ENCODE measurements at places on chromosomes 13 and 19. TPM values are rescaled to one million over a fixed set of nuclear protein-coding genes. Genes with fewer than 3 reads are reported as not detected.

GRCh38 chr13:40384976-40385857 lies 281.2 kb downstream of the FOXO1 start:
- DNase-seq, result no peak

DNA sequence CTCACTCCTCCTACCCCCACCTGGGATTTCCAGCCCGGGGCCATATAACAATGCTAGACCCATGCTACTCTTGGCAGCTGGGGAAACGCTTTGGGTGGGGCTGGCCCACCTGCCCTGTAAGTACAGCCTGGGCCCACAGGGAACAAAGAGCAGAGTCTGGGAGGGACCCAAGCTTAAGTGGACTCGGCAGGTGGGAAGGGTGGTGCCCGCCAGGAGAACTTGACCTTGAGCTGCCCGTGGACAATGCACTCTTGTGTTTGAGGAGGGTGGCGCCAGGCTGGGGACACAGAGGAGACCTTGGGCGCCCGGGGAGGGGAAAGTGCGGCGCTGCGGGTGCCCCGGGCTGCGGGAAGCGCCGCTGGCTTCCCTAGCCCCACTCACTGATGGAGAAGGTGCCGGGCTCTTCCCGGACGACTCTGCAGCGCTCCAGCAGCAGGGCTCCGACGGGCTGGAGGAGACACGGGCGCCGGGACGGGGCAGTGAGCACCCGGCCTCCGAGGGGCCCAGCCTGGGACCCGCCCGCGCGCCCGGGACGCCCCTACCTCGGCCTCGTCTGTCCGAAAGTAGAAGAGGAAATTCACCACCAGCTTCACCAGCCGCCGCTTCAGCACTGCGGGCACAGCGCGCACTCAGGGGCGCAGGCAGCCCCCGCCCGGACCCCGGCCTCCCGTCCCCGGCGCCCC lies 607 bp downstream of the PLEKHJ1 start:
- no peak for DNase-seq

- DNase-seq, result no peak
Observed at GRCh38 chr13:36717966-36718545, 44.2 kb downstream of the SERTM1 start.

DNA sequence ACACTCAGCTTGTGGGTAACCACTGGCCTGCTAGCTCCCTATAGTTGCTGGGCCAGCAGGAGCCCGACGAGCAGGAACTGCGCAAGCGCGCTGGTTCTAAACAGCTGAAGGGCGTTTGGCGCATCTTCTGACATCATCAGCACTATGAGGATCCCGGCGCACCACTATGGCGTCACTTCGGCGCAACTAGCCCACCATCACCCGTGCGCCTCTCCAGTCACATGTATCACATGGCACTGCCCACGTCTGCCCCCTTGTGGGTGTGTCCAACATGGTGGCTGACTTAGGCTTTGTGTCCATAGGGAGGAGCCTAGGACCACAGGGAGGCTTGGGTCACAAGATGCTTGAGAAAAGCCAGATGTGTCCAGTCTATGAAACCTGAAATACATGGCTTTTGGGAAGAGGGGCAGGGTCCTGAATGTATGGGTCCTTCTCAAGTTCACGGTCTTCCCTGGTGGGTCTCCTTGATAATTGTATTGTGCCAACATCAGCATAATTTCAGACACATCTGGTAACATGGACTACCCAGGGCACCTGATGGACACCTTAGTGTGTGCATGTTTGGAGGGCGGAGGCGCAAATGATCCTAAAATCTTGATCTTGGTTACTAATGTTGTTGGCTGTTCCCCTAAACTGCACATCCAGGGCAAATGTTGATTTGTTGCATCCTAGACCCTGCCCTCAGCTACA lies 18.0 kb downstream of the KLK4 start:
- DNase-seq, result no peak

DNA sequence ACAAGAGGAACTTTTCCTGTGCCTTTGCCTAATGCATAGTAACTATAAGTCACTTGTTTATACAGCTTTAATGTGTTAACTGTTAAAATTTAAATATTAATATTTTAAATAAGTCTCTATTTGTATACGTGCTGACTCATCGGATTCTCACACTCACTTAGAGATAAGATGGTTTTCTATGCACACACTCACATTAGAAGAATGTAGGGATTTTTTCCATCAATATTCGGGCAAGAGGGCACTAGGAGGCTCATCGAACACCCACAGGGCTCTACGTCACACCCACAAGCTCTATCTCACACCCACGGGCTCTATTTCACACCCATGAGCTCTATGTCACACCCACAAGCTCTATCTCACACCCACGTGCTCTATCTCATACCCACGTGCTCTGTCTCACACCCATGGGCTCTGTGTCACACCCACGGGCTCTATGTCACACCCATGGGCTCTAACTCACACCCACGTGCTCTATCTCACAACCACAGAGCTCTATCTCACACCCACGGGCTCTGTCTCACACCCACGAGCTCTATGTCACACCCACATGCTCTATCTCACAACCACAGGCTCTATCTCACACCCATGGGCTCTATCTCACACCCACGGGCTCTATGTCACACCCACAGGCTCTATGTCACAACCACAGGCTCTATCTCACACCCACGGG lies 73.4 kb downstream of the COL4A2 start:
- no peak for DNase-seq

Gene ZNF99
- not detected for total RNA-seq

Gene HPN
- total RNA-seq, result not detected

Gene ZNF837
- 1.8 TPM for total RNA-seq

Gene KIR3DL2
- not detected for total RNA-seq
